Fibroblast of the aortic adventitia (primary cell): ENCODE measurements at places on chromosomes 11 and 22. TPM values are rescaled to one million over a fixed set of nuclear protein-coding genes. Genes with fewer than 3 reads are reported as not detected.

- DNase-seq: no peak
These were observed 37.3 kb upstream of the CCDC134 start for GRCh38 chr22:41762980-41763779.

GRCh38 chr11:116234989-116235568 is 537.7 kb downstream of the BUD13 start:
- no peak for DNase-seq

- DNase-seq: peak; percentile 76
These were observed 19.5 kb downstream of the PIK3IP1 start for GRCh38 chr22:31272522-31273446.

DNA sequence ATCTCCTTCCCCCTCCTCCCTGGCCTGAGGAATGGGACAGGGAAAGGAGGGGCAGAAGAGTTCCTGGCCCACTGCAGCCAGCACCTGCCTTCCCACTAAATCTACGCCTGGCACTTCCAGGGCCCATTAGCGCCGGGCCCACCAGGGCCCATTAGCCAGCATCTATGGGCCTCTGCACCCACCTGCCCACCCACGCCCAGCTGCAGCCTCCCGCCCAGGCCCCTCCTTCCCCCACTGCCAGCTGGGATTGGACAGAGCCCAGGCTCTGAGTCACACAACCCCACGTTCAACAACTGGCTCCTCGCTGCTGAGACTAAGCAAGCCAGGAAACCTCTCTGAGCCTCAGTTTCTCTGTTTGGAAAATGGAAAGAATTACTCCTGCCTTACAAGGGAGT is 48.7 kb downstream of the CYTH4 start:
- peak; percentile 51 for DNase-seq

DNA sequence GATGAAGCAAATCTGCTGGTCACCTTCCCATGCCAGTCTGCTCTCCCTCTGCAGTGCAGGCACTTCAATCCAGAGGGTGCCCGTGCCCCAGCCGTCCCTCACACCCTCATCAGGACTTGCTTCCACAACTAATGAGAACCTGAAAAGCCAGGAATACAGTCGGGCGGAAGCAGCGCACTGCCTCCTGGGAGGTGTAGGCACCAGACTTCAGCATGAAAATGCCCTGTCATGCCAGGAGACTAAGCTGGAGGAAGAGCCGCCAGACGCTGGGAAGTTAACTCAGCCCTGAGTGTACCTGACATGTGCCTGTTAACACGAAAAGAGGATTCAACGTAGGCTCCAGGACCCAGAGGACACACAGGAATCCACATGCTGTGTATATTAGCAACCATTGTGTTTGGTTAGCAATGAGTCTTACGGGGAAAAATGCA is 40.1 kb upstream of the FLI1 start:
- DNase-seq: peak; percentile 46

GRCh38 chr11:129141748-129142523 is 50.2 kb downstream of the ARHGAP32 start:
- peak; percentile 46 for DNase-seq

DNA sequence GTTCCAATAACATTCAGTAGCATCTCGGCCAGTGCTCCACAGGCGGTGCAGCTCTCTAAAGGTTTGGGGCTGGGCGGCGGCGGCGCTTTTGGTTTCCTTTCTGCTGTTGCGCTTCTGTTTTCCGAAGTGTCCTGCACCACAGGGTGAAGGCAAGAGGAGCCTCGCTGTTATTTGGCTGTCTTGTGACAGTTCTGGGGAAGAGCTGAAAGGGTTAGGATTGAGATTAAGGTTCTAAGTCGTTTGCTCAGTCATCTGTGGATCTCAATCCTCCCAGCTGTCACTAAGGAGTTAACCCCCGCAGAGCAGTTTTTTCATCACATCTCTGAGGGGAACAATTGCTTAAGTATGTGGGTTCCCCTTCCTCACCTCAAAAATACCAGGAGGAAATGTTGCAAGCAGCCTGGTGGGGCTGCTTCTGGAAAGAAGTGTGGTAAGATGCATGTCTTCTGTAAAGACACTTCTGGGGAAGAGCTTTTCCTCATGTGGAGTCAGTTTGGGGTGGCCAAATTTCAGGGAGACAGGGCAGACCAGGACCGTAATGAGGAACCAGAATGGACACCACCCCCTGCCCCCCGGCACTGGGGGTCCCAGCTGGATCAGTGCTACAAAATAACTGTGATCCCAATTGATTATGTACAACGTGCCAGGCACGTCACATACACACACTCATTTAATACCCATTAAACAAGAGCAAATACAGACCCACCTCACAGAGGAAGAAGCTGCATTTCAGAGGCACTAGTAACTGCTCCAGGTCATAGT is 14.2 kb downstream of the TMEM121B start:
- no peak for DNase-seq

DNA sequence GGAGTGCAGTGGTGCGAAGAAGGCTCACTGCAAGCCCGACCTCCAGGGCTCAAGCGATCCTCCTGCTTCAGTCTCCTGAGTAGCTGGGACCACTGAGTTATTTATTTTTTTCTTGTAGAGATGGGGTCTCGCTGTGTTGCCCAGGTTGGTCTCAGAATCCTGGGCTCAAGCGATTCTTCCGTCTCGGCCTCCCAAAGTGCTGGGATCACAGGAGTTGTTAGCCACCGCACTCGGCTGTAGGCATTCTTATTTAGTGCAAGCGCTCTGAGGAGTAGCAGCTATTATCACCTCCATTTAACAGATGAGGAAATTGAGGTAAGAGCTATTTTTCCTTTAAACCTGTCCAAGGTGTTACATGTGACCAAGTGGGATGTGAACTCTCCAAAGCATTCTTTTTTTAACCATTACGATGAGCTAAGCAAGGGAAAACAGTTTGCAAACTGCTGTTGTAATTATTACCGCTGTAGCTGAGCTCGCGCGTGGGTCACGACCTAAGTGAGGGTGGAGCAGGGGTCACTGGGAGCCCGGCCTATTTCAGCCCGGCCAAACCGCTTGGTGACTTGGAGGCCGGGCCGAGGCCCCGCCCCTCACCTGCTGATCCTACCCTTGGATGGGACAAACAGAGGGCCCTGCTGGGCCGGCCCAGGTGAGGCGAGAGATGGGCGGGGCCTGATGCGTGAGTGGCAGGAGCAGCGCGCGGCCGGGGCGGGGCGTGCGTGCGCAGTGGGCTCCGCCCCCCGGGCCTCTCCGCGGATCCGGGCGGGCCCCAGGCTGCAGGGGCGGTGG is 449 bp upstream of the KREMEN1 start:
- DNase-seq: peak; percentile 42

GRCh38 chr11:83863272-83863671 is 577.1 kb upstream of the CCDC90B start:
- DNase-seq: no peak

GRCh38 chr22:19942157-19943081 is 801 bp upstream of the TXNRD2 start:
- peak; percentile 86 for DNase-seq

DNA sequence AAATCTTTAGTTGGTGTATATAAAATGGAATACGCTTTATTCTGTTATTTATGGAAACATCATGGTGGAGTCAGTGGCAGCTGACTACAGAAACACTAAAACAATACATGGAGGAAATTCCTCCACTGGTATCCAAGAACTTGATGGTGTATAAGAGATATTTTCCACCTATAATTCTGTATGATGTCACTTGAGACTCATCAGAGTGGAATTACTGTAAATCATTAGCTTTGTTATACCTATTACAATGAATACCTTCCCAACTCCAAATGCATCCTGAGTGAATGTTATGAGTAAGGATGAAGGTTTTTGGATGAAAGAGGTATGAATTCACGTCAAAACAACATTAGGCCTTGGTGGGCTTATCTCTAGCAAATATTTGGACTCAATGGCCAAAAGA is 258.5 kb upstream of the SORL1-AS1 start:
- no peak for DNase-seq

GRCh38 chr11:36436589-36436988 is 73.5 kb downstream of the TRAF6 start:
- DNase-seq: no peak

DNA sequence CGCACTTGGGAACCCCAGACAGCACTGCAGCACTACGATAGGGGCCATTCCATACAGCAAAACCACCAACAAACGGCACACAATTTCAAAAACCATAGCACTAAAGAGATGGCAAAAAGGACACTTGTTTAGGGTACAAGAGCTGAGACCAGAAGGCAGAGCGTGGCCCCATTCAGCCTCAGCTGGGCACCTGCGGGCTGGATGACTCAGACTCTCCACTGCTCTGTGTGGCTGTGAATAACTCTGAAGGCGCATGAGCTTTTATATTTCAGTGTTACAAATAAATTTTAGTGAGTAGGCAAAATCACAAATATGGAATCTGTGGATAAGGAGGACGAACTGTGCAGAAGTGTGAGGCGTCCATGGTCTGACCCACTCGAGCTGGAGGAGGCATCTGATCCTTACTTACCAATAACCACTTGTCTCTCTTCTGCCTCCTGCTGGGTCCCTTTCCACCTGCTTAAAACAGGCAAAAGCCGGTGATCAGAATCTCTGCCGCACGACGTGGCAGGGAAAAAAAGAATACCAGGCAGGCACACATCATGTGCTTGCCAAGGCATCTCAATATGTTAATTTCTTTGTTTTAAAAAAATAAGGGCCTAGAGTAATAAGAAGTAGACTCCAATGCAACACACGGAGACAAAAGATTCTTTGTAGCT is 325.7 kb downstream of the SHANK2 start:
- DNase-seq: no peak

DNA sequence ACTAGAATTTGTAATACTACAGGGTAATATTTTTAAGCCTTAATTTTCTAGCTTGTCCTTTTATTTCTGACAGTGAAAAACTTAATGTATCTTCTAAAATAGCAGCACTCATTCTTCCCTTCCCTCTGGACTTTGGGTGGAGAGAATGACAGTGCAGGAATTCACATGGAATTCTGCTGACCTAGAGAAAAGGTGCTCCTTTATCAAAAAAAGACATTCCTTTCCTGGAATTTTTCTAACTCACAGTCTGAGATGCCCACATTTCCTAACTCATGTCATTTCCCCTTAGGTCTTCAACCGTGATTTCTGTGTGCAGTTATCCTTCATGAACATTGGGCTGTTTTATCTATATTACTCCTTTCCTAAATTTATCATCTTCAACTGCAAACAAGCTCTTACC is 137.8 kb upstream of the PDGFD start:
- no peak for DNase-seq

DNA sequence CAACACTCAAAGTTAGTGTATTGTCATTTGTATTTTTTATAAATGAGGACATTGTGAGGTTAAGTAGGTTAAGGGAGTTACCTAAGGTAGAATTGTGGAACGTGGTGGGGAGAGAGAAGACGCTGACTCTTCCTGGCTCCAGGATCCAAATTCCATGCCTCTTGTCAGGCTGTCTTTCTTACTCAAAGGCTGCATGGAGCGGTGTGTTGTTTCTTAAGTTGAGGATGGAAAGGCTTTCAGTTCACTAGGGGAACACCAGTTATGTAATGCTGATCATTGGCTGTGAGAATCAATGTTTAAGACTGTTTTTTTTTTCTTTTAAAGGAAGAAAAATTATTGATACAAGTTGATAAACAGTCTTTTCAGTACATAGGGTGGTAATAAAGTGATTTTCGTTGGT is 2.9 kb downstream of the UBE2L3 start:
- no peak for DNase-seq

DNA sequence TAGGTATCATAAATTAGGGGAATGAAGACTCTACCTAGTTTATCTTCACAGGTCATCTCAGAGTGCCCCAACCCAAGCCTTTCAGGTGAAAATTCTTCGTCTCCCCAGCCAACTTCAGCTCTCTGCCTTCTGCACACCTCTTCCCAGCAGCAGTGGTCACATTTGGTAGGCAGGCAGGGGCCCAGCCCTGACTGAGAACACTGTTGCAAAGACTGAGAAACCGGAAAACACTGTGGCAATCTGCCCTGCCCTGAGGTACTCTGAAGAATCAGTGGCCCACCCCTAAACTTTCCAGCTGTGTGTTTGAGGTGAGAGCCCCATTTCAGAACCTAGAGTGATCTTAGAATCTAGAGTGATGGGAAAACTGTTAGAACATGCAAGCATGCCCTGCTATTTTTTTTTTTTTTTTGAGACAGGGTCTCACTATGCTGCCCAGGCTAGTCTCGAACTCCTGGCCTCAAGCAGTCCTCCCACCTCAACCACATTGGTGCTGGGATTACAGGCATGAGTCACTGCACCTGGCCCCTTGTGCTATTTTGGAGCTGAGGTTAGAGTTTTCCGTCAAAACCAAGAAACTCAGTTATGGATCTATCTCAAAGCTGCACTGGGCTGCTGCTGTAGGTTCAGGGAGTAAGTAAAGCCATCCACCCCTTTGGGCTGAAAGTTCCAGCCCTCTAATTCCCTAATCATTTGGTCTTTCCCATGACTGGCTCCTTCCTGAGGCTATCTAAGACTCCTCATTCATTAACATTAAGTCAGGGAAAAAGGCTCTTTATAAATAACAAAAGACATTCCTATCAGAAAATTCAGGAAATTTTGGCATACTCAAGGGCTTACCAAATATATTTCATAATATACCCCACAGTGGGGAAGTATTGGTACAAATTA is 1.7 kb upstream of the LDHA start:
- peak; percentile 46 for DNase-seq

GRCh38 chr11:64876229-64876750 is 2.1 kb downstream of the EHD1 start:
- DNase-seq: no peak

- peak; percentile 98 for DNase-seq
These were observed 90.9 kb downstream of the MICAL2 start for GRCh38 chr11:12200991-12201985.

GRCh38 chr11:74773476-74773875 is 24.8 kb downstream of the RNF169 start:
- DNase-seq: no peak

GRCh38 chr11:74534216-74534945 is 40.9 kb upstream of the LIPT2 start:
- no peak for DNase-seq

- DNase-seq: no peak
These were observed 362.3 kb upstream of the KIRREL3 start for GRCh38 chr11:127362754-127363308.

DNA sequence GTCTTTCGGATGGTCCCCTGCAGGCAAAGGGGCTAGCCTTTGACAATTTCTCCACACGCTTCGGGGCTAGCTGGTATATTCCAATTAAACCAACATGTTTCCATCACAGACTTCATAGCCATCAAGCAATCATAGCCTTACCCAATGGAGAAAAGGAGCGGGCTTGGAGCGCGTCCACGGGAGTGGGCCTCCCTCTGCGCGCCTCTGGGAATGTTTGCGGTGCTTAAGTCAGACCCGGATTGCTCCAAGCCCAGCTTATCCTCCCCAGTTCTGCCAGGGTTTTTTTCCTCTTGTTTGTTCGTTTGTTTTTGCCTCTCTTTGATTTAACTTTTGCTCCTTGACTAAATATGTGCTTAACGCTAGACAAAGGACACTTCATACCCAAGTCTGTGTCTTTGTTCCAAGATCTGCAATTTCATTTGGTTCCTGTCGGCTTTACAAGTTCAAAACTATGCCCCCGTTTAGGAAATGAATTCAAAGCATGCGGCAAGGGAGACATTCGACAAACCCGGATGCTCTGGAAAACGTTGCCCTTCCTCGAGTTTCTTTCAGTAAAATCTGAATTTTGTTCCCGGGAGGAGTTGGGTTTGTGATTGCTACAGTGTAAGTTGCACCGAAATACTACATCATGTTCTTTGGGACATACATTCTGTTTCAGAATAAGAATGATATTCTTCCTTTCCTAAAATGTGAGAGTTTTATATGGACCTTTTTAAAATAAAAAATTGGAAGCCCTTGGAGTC is 1.0 kb upstream of the GLB1L2 start:
- DNase-seq: no peak

The DNAJB7 gene
- total RNA-seq: not detected in 2 replicates

The PGGHG gene
- total RNA-seq: 5.3 and 6.9 TPM in 2 replicates

The TYR gene
- total RNA-seq: not detected in 2 replicates

The CRYBB3 gene
- not detected in 2 replicates for total RNA-seq

The HTR3B gene
- total RNA-seq: not detected in 2 replicates
